ENCODE measurements at places on chromosomes 7 and 10.

- DNase-seq: no peak
Observed at GRCh38 chr7:21941611-21942141, 4.0 kb downstream of the CDCA7L start.

DNA sequence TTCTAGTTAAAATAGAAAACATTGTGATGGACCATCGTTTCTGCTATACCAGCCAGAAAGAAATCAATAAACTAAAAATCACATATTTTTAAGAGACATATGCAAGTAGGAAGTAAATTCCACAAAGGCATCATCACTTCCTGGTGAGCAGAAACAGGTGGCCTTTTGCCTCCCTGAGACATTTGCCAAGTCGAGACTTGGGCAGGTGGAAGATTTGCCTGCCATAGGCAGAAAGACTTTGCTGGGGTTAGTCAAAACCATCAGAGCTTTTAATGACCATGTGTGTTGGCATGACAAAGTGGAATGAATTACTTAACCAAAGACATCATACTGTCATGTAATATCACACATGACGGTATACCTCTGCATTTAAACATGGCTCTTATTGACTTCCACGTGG, 66.0 kb upstream of the FGL2 start:
- no peak for DNase-seq

DNA sequence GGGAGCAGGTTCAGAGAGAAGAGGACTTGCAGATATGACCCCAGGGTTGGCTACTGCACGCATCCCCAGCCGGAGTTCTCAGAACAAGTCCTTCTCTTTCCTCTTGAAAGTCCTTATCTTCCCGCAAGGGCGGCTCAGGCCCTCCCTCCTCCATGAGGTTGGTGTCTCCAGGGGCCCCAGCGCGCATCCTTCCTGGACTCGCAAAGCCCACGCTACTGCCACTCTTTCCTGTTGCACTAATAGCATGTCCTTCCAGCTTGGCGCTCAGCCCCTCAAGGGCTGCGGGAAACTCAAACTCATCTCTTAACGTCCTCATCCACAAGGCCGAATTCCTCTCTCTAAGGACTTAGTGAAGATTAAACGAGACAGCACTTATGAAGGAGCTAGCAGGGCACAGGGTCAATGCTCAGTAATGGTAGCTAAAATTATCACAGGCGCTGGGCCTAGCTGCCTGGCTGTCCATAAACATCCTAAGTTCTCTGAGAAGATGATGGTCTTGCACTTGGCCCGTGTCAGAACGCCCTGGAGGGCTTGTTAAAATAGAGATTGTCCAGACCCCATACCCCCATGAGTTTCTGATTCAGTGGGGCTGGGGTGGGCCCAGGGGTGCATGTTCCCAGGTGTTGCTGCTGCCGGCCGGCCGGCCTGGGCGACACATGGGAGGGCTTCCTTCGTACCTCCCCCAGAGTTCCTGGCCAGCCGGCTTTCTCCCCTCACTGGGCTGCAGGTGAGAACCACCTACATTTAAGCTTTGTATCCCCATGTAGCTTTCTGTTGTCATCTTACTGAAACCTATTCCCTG, 261.4 kb downstream of the COBL start:
- no peak for DNase-seq

GRCh38 chr7:28479507-28479947, 67.2 kb downstream of the CREB5 start:
- DNase-seq: no peak

- DNase-seq: no peak
Observed at GRCh38 chr7:147413557-147413870, 1177.1 kb upstream of the C7orf33 start.

- DNase-seq: no peak
Observed at GRCh38 chr10:95437669-95438068, 123.5 kb downstream of the SORBS1 start.

DNA sequence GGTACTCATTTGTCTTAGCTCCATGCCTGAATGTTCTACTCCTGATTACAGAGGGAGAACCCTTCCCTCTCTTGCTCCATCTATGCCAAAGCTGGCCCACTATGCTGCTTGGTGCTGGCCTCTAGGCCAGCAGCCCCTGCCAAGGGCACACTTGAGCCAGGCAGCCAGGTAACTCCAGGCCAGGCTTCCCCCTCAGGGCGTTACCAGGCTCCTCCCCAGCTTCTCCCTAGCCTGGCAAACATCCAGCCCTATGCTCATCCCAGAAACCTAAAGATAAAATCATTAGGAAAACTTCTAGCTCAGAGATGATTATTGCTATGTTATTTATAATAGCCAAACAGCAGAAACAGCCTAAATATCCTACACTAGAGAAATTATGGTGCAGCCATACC, 103.7 kb downstream of the KCNMA1 start:
- peak; percentile 27 for DNase-seq

- no peak for DNase-seq
Observed at GRCh38 chr10:26296360-26296759, 79.8 kb downstream of the GAD2 start.

GRCh38 chr10:71242622-71243009, 30.2 kb downstream of the UNC5B start:
- no peak for DNase-seq

DNA sequence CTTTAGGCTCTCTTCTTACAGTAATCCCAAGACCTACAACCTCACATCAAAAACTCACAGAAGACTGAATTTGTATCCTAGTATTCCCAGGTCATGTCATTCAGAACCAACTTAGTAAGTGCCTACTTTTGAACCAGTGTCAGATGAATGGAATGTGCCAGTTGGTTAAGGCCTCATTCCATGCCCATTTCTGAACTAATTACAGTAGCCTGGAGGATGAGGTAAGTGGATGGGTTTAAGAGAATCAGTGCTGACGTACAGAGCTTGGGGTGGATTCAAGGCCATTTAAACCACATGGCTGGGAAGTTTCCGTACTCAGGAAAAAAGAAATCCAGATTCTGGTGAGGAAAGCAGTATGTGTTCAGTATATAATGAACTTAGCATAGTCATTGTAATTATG, 21.9 kb upstream of the FOXP2 start:
- DNase-seq: peak; percentile 55

GRCh38 chr10:97919012-97919411, 69.4 kb downstream of the GOLGA7B start:
- DNase-seq: no peak

GRCh38 chr7:105896407-105896911, 20.1 kb upstream of the ATXN7L1 start:
- DNase-seq: no peak

DNA sequence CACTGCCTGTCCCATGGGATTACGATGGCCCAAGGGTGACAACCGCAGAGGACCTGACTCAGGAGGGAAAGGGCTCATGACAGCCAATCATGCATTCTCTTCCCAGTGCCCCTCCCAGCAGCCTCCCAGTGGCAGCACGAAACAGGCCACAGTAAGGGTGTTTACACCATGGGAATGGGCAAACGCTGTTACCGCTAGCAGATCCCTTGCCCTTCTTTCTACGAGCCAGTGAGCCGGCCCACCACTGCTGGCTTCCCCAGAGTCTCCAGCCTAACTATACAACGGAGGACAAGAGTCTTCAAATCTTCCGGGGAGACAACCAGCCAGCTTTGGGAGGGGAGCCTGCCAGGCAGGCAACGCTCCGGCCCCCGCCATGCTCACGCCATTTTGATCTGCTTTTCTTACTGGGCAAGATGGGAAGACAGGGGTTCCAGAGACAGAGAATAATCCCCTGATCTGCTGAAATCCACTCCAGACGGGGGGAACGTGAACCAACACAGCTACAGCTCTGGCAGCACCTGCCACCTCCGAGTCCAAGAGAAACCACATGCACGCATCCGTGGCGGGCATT, 69.8 kb downstream of the SLC29A4 start:
- no peak for DNase-seq

- no peak for DNase-seq
Observed at GRCh38 chr10:77433546-77433945, 204.1 kb downstream of the KCNMA1 start.

GRCh38 chr10:106493226-106493625, 671.3 kb downstream of the SORCS1 start:
- DNase-seq: no peak

DNA sequence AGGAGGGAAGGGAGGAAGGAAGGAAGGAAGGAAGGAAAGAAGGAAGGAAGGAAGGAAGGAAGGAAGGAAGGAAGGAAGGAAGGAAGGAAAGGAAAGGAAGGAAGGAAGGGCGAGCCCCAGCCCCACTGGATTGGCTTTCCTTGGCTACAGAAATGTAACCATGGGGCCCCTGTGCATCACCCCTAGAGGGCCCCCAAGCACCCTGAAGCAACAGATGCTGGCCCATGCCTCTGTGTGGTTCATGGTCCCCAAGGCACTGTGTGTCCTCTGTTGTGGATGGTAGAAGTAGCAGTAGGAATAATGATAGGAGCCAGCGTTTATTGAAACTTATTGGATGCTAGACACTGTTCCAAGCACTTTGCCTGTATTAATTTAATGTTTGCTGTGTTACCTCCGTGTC, 116.6 kb upstream of the MACROH2A2 start:
- peak; percentile 27 for DNase-seq

DNA sequence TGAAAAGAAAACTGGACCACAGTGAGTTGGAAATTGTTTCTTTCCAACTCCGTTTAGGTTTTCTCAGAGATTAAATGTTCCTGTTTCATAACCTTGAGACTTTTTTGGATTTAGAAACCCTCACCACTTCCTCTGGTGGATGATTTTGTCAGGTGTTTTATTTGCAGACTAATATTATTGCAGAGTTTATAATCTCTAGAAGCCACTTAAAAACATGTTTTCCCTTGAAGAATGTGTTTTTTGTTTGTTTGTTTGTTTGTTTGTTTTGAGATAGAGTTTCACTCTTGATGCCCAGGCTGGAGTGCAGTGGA, 520 bp upstream of the MICU1 start:
- DNase-seq: no peak

GRCh38 chr10:82628373-82628772, 753.4 kb downstream of the NRG3 start:
- peak; percentile 14 for DNase-seq

DNA sequence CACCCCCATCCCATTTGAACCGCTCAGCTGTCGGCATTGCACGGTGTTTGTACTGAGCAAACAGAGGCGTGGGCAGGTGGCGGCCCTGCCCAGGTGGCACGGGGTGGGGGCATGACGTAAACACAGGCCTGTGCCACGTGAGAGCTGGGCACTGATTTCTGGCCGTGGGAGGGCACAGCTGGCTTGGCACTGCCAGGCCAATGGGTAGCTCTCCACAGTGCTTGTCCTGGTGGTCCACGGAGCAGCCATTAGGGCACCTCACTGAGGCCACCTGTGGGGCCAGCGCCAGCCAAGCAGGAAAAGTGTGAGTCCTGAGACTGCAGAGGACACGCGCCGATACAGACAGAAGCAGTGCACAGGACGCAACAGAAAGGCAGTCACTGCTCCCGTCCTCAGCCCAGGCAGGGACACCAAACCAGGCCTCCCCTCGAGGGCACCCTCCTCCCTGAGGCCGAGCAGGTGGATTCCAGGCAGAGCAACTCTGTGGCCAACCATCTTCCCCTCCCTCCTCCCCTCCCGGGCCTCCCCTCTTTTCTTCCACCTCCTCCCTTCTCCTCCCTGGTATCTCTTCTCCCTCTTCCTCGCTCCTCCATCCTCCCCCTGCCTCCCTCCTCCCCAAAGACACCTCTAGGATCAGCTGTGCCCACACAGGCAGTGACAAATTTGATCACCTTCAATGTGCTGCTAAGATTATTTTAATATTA, 258.7 kb downstream of the ELFN1 start:
- DNase-seq: no peak

GRCh38 chr10:11195623-11196022, 178.0 kb downstream of the CELF2 start:
- DNase-seq: no peak

GRCh38 chr10:7410301-7410861, 453 bp downstream of the SFMBT2 start:
- no peak for DNase-seq

DNA sequence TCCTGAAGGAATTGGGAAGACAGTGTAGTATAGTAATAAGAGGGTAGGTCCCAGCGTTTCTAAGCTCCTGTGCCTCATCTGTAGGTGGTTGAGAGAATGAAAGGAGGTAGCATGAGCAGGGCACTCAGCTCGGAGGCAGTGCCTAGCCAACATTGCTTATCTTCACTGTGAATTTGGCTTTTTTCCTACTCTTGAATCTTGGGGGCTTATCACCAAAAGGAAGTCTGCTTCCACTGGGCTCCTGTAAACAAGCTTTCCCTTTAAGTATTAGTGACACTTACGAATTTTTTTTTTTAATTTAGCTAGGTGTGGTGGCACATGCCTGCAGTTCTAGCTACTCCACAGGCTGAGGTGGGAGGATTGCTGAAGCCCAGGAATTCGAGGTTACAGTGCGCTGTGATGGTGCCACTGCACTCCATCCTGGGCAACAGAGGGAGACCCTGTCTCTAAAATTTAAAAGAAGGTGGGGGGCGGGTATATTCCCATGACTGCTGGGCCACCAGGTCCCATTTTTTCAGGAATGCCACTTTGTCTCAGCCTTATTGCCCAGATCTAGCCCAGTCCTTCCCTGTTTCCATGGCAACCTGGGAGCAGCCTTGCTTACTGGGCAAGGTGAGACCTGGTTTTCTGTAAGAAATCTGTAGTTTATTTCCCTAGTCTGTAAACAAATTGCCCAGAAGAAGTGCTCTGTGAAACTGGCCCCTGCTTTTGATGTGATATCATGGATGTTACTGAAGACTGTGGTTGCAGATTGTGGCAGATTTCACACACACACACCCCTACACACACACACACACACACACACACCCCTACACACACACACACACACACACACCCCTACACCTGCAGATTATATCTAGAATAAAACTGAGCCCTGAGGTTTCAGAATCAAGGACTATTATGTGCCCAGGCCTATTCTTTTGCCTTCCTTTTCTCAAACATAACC, 19.4 kb downstream of the OGDH start:
- no peak for DNase-seq

DNA sequence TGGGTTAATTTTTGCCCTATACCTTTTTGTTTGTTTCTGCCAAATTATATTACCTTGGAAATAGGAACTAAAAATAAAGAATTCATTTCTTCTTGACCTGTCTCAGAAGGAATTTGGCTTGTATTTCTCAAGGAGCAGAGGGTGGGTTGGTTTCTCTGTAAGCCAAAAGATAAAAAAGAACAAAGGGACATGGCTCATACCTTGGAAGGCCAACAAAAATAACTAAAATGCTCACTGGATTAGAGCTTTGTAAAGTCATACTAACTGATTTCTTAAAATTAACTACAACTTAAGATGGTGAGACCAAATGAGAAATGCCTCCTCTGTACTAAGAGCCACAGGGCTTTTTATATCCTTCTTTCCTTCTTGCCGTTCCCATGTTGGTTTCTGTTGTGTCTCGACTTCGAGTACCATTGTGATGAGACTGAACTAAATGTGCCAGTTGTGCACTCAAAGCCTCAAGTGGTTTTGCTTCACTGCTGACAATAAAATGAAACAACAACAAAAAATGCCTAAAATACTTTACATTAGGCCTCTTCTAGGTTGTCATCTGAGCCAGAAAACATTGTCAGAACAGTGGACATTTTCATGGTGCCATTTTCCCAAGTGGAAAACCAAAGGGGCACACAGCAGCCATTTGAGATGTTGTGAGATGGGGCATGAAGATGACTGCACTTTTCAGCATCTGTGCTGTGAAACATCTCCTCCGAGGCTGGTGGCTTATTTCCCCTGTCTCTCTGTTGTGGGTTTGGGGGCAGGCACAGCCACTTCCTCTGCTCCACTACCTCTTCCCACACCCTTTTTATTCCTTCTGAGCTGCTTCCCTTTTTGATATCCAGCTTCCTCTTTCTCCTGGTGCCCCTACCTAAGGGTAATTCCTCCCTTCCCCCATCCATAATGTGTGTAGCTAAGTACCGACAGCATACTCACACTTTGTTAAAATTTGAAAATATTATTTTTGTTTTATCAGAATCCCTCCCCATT, 51.8 kb upstream of the AGR3 start:
- DNase-seq: no peak

Data from fibroblast of skin of scalp (primary cell).